ENCODE measurements at places on chromosomes 16 and 17.

GRCh38 chr17:3796110-3796821, 4.7 kb downstream of the ITGAE start:
- DNase-seq: peak; percentile 80

- no peak for DNase-seq
Observed at GRCh38 chr16:3479654-3480216, 15.6 kb downstream of the C16orf90 start.

DNA sequence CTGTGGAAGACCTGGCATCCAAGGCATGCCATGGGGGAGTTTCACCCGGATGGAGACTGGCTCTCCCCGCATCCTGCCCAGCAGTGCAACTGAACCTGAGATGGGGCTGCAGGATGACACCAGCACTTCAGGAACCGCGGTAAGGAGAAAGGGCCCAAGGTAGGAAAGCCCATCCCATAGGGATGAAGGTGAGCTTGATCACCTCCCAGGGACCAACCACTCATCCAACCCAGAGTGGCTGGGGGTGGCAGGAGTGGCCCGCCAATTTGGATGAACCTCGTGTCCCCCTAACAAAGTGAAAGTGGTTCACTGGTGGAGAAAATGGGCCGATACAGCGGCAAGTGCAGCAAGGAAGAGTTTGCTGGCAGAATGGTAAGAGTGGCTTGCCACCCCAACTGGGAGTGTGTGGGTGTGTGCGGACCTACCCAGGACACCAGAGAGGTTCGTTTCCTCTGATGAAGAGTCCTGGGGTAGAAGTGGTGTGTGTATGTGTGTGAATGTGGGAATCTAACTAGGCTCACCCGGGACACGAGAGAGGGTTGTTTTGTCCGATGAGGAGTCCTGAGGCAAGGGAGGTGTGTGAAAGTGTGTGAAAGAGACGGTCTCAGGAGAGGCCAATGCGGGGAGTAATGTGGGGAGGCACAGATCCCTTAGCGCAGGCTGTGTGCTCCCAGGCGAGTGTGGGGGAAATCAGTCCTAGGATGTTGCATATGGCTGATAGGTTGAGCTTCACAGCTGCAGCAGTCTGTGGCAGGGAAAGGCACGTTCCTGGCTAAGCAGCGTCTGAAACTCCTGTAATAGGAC, 22.6 kb downstream of the ACSM1 start:
- no peak for DNase-seq

- DNase-seq: peak; percentile 62
Observed at GRCh38 chr16:4675864-4676786, 17.2 kb upstream of the NUDT16L1 start.

DNA sequence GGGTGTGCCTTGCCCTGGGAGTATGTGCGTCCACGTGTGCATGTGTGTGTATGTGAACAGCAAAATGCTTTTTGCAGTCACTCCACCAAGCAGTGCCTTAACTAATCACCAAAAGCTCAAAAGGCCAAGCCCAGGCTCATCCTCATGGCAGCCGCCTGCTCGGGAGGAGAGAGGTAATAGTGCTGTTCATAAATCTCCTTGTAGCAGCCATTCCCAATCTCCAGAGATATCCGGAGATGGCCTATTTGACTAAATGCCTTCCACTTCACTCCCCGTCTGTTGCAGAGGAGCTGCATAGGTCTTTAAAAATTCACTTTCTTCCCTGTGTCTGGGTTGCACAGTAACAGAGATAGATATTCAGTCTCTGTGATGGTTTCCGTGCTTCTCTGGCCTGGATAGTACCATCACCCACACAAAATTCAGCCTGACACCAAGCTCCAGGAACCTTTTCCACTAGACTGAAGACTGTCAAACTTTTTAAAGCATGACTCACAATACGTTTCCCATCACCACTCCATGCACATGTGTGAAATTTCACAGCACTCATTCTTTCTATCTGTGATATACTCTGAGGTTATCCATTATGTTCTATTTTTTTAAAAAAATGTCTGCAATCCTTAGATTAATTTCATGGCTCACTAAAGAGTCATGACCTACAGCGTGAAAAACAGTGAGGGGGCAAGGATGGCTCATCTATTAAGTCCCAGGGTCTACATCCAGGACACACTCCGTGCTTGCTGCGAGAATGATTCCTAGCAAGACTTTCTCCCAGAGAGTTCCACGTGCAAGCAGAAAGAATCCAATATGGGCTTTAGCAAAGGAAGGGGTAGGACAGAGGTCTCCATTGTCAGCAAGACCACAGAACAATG, 357.8 kb downstream of the GRIN2A start:
- DNase-seq: no peak

- no peak for DNase-seq
Observed at GRCh38 chr17:39194089-39194984, 3.1 kb downstream of the CACNB1 start.

- no peak for DNase-seq
Observed at GRCh38 chr17:74387365-74388218, 20.3 kb downstream of the GPR142 start.

- no peak for DNase-seq
Observed at GRCh38 chr16:4231367-4231766, 10.5 kb downstream of the SRL start.

DNA sequence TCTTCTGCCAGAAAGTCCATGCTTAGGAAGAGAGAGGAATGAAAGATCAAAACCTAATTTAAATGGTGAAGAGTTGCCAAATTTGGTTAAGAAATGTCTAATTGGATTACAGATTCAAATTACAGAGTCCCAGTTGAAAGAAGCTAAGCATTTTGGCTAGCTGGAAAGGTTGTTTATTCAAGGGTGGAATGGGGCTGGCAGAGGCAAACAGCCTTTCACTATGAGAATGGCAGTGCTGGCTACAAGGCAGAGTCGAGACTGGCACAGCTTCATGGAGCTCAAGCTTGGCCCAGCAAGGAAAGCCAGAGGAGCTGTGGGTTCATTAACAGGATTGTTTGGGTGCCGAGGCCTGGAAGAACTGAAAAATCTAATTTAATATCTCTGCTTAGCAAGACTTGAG, 13.6 kb downstream of the MAP3K3 start:
- DNase-seq: no peak

DNA sequence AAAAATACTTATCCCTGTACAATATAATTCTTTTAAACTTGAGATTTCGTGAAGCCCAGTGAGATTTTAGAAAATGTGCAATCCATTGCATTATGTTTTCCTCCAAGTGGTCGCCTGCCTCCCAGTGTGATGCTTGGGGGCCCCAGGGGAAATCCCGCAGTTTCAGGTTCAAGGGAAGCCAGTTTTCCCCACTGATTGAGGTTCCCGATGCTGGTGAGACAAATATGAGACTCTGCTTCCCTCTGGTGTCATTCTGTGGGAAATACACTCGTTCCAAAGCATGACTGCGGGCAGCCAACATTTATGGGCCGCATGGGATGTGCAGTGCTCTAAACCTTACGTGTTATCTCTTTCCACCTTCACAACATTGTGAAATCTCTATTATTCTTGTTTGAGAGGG, 200.8 kb downstream of the PRKCB start:
- DNase-seq: peak; percentile 60

DNA sequence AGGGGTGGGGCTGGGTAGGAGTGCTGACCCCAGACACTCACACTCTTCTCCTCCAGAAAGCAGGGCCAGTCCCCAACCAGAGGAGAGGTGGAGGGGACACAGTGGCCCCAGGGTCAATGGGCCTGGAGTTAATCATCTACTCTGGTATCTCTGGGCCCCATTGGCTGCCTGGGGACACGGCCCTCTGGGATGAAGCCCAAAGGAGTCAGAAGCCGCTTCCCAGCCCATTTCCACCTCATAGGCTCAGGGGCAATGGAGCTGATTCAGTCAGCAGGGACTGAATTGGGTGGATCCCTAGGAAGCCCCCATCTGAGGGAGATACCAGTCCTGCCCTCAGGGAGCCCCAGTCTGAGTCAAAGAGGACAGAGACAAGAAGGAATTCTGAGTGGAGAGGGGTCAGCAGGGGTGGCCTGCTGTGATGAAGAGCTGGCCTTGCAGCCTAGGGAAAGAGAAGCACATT, 2.9 kb upstream of the NAGS start:
- DNase-seq: no peak

DNA sequence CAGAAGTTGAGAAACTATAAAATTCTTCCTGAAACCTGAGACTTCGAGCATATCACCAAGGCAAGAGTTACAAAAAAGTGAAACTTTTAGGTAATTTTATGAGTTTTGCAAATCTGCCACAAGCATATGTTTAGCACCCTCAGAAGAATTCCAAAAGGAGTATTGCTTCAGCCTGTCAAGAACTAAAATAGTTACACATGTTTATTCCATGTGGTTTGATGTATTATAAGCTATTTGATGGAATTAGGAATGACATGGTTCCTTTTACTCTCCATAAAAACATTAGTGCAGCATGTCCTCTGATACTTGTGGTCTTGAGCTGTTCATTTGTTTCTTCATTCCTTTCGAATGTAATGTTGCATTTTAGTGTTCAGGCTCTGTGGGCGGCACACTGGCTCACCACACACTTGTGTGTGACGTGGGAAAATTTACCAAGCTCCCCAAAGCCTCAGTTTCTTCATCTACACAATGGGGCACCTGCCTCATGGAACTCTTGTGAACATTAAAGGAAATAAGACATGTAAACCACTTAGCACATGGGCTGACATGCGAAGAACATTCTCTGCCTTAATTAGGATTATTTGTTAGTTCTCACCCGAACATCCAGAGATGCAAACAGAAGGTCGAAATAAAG, 204.2 kb upstream of the FOXF1 start:
- no peak for DNase-seq

DNA sequence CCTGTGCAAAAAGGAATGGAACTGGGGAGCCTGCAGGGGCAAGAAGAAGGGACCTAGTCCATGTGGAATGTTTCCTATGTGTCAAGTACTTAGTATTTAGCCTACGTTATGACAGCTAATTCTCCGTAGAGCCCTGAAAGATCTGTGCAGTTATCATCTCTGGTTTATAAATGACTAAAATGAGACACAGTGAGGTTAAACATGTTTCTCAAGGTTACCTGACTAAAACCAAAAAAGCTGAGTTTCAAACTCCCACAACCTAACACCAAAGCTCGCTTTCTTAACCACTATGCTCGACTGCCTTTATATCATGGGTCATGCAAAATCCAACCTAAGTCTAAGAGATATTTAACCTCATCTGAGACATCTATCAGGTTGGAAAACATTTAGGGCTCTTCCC, 53.3 kb upstream of the CCL2 start:
- no peak for DNase-seq

GRCh38 chr17:6787081-6787693, 11.2 kb downstream of the FBXO39 start:
- no peak for DNase-seq

GRCh38 chr17:70804161-70804560, 634.8 kb downstream of the KCNJ2 start:
- no peak for DNase-seq

DNA sequence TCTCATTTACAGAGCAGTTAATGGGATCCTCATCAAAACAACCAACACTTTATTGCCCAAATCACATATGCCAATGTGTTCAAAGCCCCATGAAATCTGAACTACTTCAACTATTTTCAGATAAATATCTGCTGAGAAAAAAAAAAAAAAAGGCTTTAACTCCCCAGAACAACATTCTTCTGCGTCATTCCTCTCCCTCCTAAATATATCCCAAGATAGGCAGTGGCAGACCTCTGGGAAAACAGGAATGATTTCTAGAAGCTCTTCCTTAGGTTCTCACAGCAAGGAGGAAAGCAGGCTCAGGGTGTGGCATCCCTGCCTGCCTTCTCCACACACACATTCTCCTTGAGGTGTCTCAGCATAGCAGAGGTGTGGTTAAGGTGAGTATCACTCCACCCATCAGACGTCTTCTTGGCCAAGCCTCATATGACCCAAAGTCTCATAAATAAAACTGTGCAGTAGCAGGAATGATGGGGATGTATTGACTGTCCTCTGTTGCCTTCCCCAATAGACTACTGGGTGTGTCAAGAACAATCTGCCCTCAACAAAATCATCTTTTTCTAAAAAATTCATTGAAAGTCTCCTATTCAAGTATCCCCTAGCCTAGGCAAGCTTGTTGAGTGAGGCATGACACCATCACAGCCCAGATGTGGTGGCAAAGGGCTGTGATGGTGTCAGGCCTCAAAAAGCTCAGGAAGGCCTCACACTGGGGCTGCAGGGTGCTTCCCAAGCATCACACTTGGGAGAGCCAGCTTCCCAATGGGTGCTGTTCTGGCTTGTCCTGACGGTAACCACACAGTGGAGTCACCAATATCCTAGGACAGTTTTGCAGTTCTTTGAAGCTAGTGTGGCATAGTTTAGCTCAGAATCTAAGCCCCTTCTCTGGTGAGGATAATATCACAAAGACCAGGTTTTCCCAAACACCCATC, 135.4 kb upstream of the SOX9 start:
- DNase-seq: no peak

DNA sequence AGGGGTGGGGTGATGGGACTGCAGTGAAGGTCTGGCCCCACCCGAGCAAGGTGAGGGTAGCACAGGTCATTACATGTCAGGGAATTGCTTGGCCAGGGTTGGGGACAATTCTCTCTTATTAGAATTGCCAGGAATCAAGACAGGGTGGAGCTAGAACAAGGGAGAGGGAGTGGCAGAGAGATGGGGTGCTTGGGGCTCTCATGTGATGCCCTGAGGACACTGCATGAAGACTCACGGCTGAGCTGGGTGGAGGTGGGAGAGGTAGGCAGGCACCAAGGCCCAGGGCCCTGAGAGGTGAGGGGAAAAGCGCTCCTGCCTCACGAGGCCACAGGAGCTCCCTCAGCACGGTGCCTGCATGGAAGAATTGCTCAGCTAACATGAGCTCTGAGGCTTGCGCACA, 3.6 kb downstream of the DPEP1 start:
- DNase-seq: no peak

DNA sequence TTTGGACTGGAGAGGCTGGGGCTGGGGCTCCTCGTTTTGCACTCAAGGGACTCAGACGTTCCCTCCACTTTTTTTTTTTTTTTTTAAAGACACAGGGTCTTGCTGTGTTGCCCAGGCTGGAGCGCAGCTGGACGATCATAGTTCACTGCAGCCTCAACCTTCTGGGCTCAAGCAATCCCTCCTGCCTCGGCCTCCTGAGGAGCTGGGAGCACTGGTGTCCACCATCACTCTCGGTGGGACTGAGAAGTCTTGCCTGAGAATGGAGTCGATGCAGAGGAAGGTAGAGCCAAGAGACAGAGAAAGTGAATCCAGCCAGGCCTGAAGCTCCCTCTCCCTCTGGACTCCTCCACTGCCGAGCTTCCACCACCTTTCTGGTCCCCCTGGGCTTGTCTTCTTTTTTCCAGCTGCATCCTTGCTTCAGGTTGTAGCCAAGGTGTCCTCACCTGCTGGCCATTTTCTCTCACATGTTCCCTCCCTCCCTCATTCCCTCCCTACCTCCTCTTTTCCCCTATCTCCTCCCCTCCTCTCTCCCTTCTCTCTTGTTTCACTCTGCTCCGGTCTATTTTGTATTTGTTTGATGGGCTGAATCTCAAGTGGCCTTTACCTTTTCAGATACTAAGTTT, 233.8 kb downstream of the SNX29 start:
- no peak for DNase-seq

Measured in CD4-positive, alpha-beta T cell treated with Interferon alpha-2 for 1 hour (primary cell).